RPMI8226 (cell line): ENCODE measurements at places on chromosomes 7 and 10.

GRCh38 chr7:77877791-77878190 lies 79.2 kb downstream of the PHTF2 start:
- no peak for DNase-seq

- DNase-seq: no peak
Measured at GRCh38 chr7:43351683-43352082, 231.2 kb upstream of the STK17A start.

- peak; percentile 48 for DNase-seq
Measured at GRCh38 chr10:44316187-44316921, 68.5 kb downstream of the CXCL12 start.

DNA sequence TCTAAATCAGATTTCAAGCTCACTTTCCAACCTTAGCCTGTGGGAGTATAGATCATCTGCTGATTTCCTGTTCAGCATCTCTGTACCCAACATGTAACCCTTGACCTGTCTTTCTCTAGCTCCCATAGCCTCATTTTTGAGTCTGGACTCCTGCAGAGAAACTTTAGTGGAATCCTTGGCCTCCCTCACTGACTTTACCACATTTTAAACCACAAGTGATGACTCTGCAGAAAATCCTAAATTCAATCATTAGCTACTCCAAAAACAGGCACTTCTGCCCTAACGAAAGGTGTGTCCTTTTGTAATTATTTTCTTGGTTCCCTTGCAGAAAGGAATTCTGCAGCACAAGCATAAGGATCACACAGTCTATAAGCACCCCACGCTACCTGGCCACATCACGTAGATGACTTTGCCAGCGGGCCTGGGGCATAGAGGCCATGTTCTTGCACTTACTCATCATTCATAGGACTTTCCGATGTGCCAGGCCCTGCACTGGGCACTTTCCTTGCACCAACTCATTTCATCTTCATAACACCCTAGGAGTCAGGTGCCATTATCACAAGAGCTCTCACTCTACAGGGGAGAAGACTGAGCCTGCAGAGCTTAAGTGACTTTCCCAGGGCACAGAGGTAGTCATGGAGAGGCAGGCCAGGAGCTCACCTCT lies 57.2 kb upstream of the OPALIN start:
- DNase-seq: peak; percentile 34

DNA sequence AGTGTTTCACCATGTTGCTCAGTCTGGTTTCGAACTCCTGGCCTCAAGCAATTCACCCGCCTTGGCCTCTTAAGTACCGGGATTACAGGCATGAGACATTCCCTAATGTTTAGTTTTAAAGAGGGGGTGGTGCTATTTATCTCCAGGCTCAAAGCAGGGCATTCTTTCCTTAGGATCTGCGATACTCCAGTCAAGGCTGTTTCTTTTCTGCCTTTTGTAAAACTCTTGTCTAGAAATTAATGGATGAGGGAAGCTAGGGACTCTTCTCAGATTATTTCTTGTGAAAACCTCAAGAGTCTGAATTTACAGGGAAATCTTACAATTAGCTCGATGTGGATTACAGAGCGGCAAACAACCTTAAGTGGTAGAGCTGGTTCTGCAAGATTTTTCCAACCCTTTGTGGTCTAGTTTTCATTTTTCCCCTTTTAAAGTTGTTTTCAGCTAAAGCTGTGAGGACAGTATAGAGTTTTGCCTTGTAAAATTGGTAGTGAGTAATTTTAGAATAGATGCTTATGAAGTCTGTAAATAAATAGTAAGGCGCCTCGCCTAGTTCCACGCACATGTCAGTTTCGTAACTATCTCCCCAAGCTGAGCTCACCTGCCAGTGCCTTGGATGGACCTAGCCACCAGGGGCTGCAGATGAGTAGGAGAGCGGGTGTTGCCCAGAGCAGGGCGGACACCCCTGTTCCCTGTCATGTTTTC lies 53.1 kb downstream of the CUX1 start:
- DNase-seq: no peak

DNA sequence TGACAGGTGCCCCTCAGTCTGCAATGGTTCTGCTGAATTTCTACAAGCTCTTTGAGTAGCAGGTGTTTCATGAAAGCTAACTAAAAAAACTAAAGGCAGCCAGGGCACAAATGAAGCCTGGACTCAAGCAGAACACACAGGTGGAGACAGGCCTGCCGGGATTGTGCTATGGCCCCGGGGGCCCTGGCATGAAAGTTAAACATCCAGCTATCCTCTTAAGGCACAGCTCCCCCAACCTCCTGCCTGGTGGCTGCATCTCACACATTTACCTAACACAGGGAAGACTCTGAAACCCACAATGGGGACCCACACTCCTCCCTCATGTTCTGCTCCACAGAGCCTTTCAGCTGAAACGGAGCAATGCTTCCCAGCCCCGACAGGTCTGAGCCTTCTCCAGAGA lies 76.3 kb upstream of the CAMK2B start:
- no peak for DNase-seq
